Stimulated activated CD4-positive, alpha-beta T cell treated with anti-CD3 and anti-CD28 coated beads, Interleukin-1b, Interleukin-23, amount 100 ng/mL, for 1 hour (primary cell): ENCODE measurements at places on chromosomes 2 and 18.

GRCh38 chr2:50018921-50019320, 864.6 kb upstream of the FSHR start:
- no peak for DNase-seq

- DNase-seq = no peak
These were observed 57.2 kb downstream of the RTTN start for GRCh38 chr18:70148039-70148938.

GRCh38 chr2:139478165-139478914, 698.1 kb upstream of the NXPH2 start:
- no peak for DNase-seq

- no peak for DNase-seq
These were observed 66.1 kb upstream of the EPC2 start for GRCh38 chr2:148578493-148578884.

GRCh38 chr2:28296904-28297303, 95.8 kb upstream of the FOSL2 start:
- no peak for DNase-seq
